ENCODE measurements at places on chromosomes 16 and 17. TPM values are rescaled to one million over a fixed set of nuclear protein-coding genes. Genes with fewer than 3 reads are reported as not detected.

GRCh38 chr16:57611706-57612105 is 16.7 kb upstream of the ADGRG1 start:
- H3K36me3 ChIP-seq, result no peaks in the 10 kb centered on the region
- no peak for DNase-seq
- no peak overlapping the region for H3K4me3 ChIP-seq
- peaks cover 4% of the 10 kb centered on the region for H3K4me1 ChIP-seq

- DNase-seq, result no peak
- H3K4me3 ChIP-seq, result no peak overlapping the region
- no peak overlapping the region for H3K27ac ChIP-seq
- no peaks in the 10 kb centered on the region for H3K36me3 ChIP-seq
- H3K4me1 ChIP-seq, result peaks cover 5% of the 10 kb centered on the region
- H3K27me3 ChIP-seq, result no peaks in the 10 kb centered on the region
These were observed 3.1 kb upstream of the C16orf74 start for GRCh38 chr16:85753976-85754375.

DNA sequence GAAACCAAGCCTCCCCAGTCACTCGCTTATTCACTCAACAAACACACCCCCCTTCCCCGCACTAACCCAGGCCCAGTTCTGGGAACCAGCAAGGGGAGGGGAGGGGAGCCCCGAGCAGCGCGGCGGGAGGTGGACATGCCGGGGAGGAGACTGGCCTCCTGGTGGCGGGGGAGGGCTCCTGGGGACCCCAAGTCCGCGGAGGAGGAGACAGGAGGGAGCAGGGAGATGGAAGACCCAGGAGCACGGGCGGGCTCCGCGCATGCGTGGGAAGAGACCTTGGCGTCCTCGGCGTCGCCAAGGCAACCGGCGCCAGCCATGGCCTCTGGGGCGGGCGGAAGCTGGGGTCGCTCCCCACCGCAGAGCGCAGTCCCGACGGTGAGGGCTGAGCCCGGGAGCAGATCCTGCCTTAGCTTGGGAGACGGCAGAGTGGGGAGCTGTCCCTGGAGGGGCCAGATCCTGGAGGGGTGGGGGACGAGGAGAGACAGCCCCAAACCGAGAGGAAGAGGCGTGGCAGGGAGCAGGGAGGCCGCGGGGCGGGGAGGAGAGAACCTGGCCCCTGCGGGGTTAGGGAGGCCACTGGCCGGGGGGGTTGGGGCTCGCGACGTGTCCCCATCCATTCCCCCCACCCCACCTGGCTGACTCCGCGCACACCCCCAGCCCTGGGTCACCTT is at the start of gene PRR29:
PRR29 (plus strand) TSS at position 302 of the 671 bp plus-strand sequence; CDS start at position 316, 14 bp downstream.
- peak; percentile 88 for DNase-seq
- H3K36me3 ChIP-seq, result no peaks in the 10 kb centered on the region
- no peak within 1 kb of the TSS for H3K27ac ChIP-seq
- H3K27me3 ChIP-seq, result no peaks in the 10 kb centered on the region

LGALS9B gene
- total RNA-seq, result not detected

GRCh38 chr16:4351880-4352279 is 759 bp upstream of the PAM16 start:
- peaks cover 15% of the 10 kb centered on the region for H3K4me1 ChIP-seq
- DNase-seq, result no peak
- no peaks in the 10 kb centered on the region for H3K27me3 ChIP-seq
- no peak overlapping the region for H3K27ac ChIP-seq
- H3K36me3 ChIP-seq, result no peaks in the 10 kb centered on the region

GRCh38 chr16:72952811-72953271 is 95.1 kb downstream of the ZFHX3 start:
- H3K27me3 ChIP-seq, result no peaks in the 10 kb centered on the region
- DNase-seq, result no peak
- peaks cover 2% of the 10 kb centered on the region for H3K4me1 ChIP-seq
- no peaks in the 10 kb centered on the region for H3K36me3 ChIP-seq
- H3K4me3 ChIP-seq, result peak overlapping the region; percentile 13

KRTAP9-2 gene
- total RNA-seq, result not detected

Measured in ovary (tissue), 10 donors.